ENCODE measurements at places on chromosomes 13 and 19.

GRCh38 chr13:102878481-102878880 lies 32.6 kb downstream of the ERCC5 start:
- DNase-seq: no peak

DNA sequence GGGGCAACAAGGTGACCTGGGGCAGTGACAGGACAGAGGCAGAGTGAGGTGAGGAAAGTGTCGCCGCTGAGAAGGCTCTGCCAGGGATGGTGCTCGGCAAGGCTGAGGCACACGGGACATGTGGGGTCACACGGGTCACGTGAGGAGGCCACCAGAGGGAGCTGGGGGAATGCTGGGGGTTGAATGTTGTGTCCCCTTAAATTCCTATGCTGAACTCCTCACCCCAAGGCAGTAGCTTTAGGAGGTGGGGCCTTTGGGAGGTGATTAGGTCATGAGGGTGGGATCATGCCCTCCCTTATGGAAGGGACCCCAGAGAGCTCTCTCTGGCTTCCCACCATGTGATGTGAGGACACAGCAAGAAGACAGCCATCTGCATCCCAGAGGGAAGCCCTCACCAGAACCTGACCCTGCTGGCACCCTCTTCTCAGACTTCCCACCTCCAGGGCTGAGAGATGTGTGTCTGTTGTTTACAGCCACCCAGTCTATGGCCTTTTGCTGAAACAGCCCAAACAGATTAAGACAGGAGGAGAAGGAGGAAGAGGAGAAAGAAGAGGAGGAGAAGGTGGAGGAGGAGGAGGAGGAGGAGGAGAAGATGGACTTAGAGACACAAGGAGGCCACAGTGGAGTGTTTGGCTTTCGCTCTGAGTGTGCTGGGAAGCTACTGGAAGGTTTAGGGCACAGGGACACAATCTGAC lies 35.4 kb downstream of the RFX2 start:
- no peak for DNase-seq

- DNase-seq: peak; percentile 92
Measured at GRCh38 chr13:29925457-29926097, 75.2 kb upstream of the UBL3 start.

DNA sequence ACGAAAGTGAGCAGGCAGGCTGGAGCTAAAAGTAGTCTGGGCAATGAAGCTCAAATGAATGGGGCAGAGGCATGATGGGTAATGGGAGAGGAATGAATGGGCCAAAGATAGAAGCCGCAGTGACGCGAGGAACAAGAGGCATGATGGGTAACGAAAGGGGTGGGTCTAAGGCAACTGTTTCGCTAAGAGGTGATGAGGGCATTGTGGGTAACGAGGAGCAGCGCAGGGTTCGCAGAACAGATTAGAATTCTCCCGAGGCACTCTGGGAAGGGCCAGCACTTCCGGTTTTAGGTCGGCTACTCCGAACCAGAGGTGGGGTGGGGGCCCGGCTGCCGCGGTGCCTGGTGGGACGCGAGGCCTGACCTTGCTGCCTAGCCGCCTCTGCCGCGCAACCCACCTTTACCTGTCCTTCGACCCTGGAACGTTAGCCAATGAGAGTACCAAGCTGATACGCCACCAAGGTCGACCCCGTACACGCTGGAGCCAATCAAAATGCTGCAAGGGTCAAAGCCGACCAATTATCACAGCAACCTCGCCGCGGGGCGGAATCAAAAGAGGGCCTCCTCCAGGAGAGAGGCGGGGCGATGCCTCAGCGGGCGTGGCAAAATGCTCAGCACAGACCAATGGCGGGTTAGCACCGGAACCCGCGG lies 563 bp upstream of the TOMM40 start:
- peak; percentile 100 for DNase-seq

GRCh38 chr19:23343434-23344010 lies 51.7 kb downstream of the ZNF91 start:
- no peak for DNase-seq

DNA sequence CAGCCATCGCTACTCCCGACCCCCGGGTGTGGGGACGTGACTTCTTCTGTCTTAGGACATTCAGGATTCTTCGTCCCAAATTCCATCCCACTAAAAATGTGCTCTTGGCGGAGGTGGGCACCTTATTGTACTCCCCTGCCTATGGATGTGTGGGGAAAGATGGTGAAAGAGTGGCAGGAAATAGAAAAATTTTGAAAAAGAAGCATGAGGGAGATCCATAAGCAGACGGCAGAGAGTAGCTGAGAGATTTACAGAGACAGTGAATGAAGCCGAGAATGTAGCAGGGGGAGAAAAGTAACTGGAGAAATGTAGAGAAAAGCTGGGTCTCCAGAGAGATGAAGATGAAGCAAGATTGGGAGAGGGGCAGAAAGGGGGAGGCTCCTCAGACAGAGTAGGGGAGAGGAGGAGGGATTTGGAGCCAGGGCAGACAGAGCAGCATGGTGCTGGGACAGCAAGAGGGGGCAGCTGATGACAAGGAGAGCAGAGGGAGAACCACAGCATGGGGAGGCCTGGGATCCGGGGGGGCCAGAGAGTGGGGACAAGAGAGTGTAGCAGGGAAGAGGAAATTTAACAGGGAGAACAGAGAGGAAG lies 843 bp downstream of the ZNF610 start:
- no peak for DNase-seq

Data from breast epithelium (tissue), 4 donors.